GM23248 (cell line): ENCODE measurements at places on chromosomes 16 and 17. TPM values are rescaled to one million over a fixed set of nuclear protein-coding genes. Genes with fewer than 3 reads are reported as not detected.

DNA sequence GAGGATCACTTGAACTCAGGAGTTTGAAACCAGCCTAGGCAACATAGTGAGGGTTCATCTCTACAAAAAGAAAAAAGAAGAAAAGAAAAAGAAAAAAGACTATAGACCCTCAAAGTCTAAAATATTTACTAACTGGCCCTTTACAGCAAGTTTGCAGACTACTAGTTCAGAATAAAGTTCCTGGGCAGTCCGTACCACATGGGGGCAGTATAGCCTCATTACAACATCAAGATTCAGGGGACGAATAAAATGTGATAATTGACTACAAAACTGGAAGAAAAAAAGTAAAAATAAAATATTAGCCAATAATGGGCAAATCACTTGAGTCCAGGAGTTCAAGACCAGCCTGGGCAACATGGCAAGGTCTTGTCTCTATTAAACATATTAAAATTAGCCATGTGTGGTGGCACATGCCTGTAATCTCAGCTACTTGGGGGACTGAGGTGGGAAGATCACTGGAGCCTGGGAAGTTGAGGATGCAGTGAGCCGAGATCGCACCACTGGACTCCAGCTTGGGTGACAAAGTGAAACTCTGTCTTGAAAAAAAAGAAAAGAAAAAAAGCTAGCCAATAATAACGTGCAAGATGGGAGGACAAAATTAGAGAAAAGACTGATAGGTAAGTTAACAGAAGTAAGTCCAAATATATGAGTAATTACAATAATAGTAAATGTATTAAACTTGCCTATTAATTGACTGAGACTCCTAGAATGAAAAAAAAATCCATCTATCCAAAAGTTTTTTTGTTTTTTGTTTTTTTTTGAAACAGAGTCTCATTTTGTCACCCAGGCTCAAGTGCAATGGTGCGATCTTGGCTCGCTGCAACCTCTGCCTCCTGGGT, 129.4 kb upstream of the SEC14L1 start:
- peak; percentile 64 for DNase-seq

GRCh38 chr16:10971560-10971961, 27.2 kb downstream of the CLEC16A start:
- DNase-seq = peak; percentile 88

- no peak for DNase-seq
Measured at GRCh38 chr17:28500712-28501379, 5.3 kb upstream of the FOXN1 start.

DNA sequence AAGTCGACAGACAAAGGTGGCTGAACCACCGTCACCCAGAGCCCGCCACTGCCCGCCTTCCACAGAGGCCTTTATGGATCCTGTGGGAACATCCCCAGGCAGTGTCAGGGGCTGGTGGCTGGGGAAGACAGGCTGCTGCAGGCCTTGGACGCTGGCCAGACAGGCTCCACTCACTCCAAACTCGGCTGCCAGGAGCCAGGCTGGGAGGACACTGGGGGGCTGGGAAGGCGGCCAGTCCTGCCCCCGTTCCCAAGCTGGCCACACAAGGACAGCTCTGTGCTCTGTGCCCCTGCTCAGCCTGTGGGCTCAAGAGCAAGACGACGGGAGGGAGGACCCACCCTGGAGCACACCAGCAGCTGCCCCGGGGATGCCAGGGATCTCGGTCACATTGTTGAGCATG, 7.6 kb upstream of the LCAT start:
- no peak for DNase-seq

DNA sequence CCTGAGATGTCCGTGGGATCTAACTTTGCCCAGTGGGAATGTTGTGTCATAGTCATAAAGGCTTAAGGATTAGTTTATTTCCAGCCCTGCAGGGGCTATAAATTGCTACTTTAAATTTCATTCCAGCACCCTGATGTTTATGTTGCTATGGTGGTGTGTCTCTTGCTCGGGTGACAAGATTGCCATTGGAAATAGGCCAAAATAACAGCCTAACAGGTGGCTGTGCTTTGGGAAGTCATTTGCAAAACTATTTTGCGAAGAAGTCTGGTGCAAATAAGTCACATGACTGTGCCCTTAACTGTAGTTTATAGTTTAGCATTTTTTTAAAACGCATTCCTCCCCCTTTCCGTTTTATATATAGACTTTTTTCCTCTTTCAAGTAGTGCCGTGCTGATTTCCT, 23.1 kb downstream of the PITPNC1 start:
- DNase-seq = no peak

The ZNF48 gene
- total RNA-seq = 6.3 and 16.2 TPM in 2 replicates

DNA sequence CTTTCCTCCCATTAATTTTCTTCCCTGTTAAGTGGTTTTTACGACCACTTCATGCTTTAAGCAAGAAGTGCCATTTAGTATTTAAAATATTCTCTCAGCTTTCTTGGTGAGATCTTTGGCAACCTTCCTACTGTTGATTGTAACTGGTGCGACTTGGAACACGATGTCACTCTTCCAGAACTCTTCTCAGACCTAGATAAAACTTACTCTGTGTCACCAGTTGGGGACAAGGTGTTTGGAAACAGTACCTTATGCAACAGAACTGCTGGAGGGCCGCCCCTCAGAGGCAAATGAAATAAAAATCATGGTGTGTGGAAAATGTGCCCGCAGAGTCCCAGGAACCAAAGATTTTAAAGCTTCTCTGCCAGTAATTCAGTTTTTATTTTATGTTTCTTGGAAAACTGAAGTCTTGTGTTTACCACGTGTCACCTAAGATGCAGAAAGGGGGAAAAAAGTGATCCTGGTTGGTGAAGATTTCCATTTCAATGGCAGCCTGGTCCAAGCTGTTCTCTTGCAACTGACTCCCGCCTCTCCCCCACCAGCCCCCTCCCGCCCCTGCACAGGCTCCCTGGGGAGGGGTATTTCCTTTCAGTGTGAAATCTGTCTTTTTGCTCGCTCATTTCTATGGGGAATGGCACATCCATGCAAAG, 7.2 kb upstream of the HSD11B2 start:
- no peak for DNase-seq

DNA sequence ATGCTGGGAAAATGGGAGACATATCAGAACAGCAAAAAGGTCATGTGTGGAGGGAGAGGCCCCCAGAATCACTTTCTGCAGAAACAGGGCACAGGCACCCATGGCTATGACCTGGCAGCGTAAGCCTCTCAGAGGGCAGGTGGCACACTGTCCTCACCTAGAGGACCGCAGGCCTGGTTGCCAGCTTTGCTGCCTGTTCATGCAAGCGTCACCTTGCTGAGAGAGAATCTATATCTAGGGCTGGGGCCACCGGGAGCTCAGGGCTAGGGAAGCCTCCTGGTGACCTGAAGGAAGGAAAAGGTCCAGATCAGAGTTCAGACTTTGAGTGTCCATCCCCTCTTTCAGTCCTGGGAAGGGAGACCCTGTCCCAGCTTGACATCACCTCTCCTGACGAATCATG, 78.7 kb downstream of the GOSR1 start:
- no peak for DNase-seq

- peak; percentile 32 for DNase-seq
Measured at GRCh38 chr17:49468811-49469385, 26.2 kb upstream of the NGFR start.

DNA sequence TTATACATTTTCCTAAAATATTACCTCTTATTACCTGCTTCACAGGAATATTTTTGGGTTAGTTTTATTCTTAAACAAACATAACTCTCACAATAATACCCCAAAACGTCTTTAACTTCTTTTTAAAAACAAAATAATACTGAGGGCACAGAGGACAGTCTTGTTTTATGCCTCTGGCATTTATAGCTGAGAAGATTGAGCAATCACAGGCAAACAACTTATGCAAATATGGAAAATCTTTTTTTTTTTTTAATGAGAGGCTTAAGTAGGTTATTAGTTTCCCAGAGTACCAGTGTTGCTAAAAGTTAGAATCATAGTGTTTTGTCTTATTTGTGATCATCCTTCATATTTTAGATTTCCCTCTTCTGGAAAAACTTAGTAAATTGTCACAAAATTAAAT, 195.0 kb downstream of the FTO start:
- DNase-seq = peak; percentile 55

The TMEM100 gene
- total RNA-seq = 0.76 TPM in 1 of 2 replicates, not detected in the other

The DECR2 gene
- 7.8 and 8.9 TPM in 2 replicates for total RNA-seq

- no peak for DNase-seq
Measured at GRCh38 chr17:31099016-31099415, 4.2 kb downstream of the NF1 start.

DNA sequence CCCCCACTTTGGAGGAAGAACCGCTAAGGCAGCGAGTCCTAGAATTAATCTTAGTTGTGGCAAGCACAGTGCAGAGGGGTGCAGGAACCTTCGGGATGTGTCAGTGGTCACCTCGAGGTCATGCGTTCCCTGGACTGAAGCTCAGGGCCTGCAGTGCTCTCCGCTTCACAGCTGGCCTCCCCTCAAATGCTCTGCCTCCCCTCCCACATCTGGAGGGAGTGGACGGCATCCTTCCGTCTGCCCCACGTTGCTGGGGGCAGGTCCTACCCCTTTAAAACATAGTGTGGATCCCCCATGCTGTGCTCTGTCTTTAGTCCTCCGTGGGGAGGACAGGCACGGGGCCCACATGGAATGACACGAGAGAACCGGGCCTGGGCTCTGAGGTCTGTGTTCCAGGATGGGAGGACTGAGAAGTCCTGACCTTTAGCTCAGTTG, 99.5 kb upstream of the CDC42EP4 start:
- DNase-seq = no peak

DNA sequence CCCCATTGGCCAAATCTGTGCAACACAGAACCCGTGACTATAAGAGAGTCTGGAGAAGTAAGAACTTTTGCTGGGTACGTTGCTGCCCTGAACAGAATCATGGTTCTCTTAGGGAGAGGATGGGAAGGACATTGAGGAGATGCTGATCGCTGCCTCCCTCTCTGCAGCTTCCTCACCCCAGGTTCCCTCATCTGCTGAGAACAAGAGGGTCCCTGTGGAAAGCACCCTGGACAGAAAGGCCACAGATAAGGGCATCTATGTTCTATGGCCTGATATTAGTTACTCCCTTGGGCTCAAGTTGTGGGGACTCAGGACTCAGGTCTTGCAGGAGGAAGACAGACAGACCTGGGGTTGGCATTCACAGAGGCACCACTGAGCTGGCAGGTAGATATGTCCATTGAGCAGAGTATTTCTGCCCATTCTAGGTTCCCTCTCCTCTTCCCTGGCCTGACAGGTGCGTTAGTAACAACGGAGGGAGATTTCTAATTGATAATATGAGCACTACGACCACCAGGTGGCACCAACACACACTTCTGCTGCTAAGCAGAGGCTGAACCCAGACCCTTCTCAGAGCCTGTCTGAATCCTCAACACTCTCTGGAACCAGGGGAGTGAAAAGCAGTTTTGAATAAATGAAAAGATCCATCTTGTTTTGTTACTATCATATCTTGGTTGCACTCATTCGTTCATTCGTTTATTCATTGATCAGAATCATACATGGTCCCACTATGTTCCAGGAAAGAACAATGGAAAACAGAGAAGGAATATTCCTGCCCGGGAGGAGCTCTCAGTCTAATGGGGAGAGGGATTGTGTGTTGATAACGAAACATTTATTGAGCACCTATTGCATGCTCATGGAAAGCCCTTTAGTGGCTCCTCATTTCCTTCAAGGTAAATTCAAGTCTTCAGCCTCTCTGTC, 56.4 kb downstream of the SLC6A2 start:
- peak; percentile 73 for DNase-seq

The SOX8 gene
- 0.43 and 0.89 TPM in 2 replicates for total RNA-seq

DNA sequence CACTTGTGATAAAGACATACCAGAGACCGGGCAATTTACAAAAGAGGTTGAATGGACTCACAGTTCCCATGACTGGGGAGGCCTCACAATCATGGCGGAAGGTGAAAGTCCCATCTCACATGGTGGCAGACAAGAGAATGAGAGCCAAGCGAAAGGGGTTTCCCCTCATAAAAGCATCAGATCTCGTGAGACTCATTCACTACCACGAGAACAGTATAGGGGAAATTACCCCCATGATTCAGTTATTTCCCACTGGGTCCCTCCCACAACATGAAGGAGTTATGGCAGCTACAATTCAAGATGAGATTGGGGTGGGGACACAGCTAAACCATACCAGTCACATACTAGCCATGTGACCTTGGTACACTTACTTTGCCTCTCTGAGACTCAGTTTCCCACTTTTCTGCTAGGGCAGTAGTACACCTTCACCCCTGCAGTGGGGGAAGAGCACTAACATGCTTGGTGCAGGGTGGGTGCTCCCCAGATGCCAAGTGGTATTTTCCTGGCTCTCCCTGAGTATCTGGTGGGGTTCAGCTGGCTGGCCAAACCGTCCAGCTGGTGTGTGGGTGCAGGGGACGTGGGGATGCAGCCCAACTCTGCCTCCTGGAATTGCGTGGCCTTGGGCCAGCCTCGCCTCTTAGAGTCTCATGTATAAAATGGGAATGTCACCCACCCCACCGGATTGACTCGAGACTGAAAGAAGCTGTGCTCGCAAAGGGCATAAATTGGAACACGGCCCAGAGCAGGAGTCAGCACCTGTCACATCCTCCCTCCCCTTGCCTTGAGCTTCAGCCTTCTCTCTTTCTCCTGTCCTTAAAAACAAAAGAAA, 364.1 kb downstream of the CPPED1 start:
- DNase-seq = no peak

DNA sequence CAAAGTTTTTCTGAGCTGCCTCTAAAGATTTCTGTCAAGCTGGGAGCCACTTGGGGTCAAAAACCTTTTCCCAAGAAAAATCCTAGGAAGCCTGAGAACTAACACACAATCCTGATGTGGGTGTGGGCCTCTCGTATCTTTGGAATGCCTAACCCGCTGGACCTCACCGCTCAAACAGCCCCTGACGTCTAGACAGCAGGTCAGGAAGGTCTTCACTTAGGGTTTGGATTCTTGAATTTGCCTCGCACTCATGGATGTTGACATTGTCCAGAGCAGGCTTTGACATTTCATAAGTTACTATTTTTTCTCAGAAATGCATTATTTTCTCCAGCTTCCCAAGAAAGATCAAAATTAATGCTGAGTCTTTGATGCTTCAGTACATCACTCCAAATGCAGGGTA, 18.9 kb downstream of the TEX2 start:
- no peak for DNase-seq

The KRTAP3-1 gene
- total RNA-seq = not detected in 2 replicates

The ZPBP2 gene
- not detected in 2 replicates for total RNA-seq

GRCh38 chr16:22694887-22695382, 119.0 kb upstream of the HS3ST2 start:
- peak; percentile 99 for DNase-seq

The CDRT15 gene
- total RNA-seq = not detected in 2 replicates

GRCh38 chr17:8031261-8031661, 7.6 kb upstream of the ALOX15B start:
- DNase-seq = no peak

The MYCBPAP gene
- total RNA-seq = 0.32 and 0.89 TPM in 2 replicates

- DNase-seq = peak; percentile 65
Measured at GRCh38 chr17:2929881-2930533, 133.4 kb downstream of the OR1D5 start.

GRCh38 chr17:19613979-19614378, 34.6 kb upstream of the ALDH3A2 start:
- no peak for DNase-seq

The ACSM5 gene
- not detected in 2 replicates for total RNA-seq

DNA sequence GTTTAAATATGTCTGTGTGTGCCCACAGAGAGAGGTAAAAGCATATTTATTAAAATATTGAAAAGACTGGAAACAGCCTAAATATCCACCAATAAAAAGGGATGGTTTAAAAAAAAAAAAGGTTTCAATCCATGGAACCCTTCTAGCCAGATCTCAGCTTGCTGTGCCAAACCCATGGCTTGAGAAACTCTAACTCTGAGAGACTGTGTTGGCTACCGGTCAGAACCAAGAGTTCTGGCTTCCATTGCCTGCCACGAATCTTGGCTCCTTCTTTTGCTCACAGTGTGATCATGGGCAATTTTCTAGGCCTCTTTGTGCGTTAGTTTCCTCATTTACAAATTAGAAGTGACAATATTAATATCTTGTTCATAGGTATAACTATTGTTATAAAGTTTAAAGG, 201.3 kb upstream of the IRX3 start:
- no peak for DNase-seq

GRCh38 chr17:77377710-77378235, 237.0 kb downstream of the SEC14L1 start:
- no peak for DNase-seq
